Stimulated activated CD8-positive, alpha-beta memory T cell treated with anti-CD3 and anti-CD28 coated beads, Interleukin-12 subunit alpha, Interleukin-12 subunit beta, amount 100 ng/mL, for 1 hour (primary cell): ENCODE measurements at places on chromosomes 7 and 10.

DNA sequence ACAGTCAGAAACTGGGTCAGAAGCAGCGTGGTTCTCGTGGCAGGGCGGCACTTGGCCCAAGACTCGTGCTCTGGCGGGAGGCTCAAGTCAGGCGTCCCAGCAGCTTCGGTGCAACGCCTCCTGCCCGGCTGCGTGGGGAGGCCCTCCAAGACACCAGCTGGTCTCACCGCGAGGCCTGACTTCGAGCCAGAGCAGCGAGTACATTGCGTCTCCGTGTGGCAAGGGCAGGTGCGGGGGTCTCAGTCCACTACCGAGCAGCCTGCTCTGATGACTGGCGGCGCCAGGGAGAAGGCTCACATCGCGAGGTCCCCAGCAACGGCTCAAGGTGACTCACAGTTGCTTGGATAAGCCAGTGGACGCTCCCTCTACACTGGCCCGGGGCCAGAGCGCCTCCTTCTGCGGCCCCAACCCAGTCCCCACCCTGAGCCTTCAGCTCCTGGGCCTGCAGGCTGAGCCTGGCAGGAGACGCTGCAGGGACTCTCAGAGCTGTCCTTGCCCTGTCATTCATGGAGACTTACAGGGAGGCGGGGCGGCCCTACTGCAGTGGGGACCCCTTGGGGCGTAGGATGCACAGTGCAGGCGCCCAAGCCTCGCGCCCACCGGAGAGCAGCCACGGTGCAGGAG lies 41.9 kb upstream of the PRKAR1B start:
- DNase-seq, result no peak

DNA sequence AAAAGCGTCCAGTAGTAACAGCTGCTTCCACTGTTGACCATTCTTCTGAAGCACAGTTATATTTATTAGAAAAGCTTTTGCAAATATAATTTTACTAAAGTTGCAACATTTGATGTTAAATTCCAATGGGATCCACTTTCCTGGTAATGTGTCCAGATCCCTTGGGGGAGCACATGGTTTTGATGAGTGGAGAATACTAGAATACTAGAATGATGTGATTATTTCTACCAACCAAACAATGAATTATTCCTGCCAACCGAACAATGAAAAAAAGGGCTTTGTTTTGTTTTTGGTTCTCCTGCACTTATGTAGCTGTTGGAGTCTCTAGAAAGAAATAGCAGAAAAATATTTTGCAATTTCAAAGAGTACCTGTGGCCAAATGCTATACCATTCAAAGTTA lies 59.1 kb downstream of the BPGM start:
- no peak for DNase-seq

- DNase-seq, result no peak
Measured at GRCh38 chr10:15877836-15878576, 17.7 kb upstream of the MINDY3 start.

GRCh38 chr10:24951201-24952142 lies 934 bp downstream of the PRTFDC1 start:
- no peak for DNase-seq

- no peak for DNase-seq
Measured at GRCh38 chr10:119642556-119643111, 8.5 kb upstream of the BAG3 start.
